GM10248 (cell line): ENCODE measurements at places on chromosomes 7 and 10.
A peak's percentile ranks its signal among the peaks of the same experiment; 100 is the strongest.

DNA sequence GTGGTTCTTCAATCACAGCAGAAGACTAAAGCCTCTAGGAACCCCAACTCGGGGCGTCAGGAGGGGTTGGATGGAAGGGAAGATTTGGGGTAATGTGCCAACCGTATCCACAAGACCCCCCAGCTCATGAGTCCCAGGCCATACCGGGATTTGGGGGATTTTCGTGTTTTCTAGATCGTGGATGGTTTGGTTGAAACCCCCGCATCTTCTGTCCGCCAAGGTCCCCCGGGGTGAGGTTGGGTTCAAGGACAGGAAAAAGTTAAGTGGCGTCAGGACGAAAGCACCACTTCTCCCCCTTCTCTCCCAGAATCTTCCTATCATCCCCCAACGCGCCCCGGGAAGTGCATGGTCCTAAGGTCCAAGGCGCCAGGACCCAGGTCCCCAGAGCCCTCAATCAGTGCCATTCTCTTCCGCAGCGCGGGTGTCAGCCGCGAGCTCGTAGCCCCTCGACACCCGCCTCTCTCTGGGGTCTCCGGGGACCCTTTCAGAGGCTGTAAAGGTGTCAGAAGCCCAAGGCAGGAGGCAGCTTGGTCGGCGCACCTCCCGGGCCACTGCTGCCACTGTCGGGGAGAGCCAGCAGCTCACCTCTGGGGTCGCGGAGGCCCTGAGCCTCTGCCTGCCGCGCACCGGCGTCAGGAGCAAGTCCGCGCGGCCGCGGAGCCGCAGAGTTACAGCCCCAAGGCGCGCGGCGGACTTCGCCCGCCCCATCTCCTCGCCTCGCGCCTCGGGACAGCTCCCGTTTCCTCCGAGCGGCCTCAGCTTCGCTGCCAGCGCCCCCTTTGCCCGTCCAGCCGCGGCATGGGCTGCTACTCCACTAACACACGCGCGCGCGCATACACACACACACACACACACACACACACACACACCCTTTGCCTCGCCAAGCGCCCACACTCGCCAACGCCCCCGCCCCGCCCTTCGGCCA, 1.5 kb downstream of the MKX start:
- peak; percentile 10 for DNase-seq

DNA sequence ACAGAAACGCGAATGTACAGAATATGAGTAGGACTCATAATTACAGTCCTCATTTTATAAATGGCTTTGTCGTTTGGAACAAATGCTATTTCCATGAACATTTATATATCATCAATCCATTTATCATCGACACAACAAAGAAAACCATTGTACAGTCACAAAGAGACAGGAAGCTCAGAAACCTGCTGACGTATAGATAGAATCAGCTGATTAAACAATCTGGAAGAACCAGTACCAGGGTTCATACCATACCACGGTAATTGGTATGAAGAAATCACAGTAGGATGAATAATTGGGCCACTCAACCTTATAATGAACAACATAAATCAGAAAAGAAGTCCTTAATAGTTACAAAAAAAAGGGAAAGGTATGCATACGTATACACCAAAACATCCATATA, 295.0 kb downstream of the PARD3 start:
- no peak for DNase-seq

DNA sequence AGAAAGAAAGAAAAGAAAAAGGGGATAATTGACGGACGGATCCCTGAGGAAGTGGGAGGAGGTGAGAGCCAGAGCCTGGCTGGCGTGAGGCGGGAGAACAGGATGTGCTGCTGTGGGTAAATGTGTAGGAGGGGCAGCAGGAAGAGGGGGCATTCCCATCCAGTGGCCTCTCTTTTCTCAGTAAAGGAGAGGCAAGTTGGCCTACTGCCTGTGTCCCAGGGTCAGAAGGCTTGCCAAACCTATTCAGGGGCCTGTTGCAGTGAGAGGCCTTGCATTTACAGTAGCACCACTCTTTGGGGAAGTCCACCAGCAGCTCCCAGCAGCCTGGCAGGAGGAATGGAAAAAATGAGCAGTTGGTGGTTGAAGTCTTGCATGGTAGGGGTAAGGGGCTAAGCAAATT, 26.6 kb upstream of the ASCC1 start:
- DNase-seq, result no peak

GRCh38 chr7:133904776-133905175, 222.4 kb upstream of the LRGUK start:
- DNase-seq, result no peak

DNA sequence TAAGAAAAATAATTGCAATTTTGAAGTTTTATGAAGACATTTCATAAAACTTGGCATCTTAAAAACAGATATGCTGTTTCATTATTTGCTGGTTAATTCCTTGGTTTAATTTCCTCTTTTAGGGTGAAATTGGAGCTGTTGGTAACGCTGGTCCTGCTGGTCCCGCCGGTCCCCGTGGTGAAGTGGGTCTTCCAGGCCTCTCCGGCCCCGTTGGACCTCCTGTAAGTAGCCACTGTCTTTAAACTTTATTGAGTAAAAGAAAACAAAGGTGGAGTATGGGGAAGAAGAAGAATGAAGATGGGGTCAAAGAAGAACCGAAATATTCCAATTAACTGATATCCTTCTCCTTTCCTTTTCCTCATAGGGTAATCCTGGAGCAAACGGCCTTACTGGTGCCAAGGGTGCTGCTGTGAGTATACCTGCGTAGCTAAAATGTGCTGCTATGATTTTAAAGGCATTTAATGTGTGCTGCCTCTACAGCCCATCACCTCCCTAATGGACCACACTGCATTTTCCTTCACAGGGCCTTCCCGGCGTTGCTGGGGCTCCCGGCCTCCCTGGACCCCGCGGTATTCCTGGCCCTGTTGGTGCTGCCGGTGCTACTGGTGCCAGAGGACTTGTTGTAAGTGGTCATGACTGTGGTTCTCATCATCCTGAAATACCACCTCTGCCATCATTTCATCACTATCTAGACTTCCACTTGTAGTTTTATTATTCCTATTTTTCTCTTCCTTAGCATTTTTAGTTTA, 14.7 kb downstream of the COL1A2 start:
- DNase-seq, result no peak

GRCh38 chr10:46198516-46198915, 88.3 kb upstream of the ANTXRL start:
- no peak for DNase-seq

GRCh38 chr10:7117806-7118674, 292.8 kb downstream of the SFMBT2 start:
- no peak for DNase-seq

GRCh38 chr7:24987331-24987842, 7.4 kb upstream of the OSBPL3 start:
- DNase-seq, result no peak

GRCh38 chr7:123665157-123665556, 9.5 kb downstream of the LMOD2 start:
- DNase-seq, result no peak

- peak; percentile 78 for DNase-seq
Measured at GRCh38 chr10:26737730-26738129, 40.2 kb downstream of the PDSS1 start.

DNA sequence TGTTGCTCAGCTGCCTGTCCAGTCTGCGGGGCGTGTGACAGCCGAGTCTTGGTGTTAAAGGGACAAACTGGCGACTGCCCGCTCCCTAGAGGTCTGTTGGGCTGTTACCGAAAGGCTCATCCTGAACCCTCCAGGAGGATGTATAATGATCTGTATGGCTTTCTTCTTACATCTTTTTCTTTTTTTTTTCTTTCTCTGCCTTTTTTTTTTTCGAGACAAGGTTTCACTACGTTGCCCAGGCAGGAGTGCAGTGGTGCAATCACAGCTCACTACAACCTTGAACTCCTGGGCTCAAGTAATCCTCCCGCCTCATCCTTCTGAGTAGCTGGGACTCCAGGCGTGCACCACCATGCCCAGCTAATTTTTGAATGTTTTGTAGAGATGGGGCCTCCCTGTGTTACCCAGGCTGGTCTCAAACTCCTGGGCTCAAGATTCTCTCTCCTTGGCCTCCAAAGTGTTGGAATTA, 857 bp downstream of the INTS15 start:
- no peak for DNase-seq

GRCh38 chr10:20089879-20090278, 273.6 kb downstream of the PLXDC2 start:
- no peak for DNase-seq

GRCh38 chr7:5005066-5005465, 40.6 kb upstream of the RBAK start:
- no peak for DNase-seq

GRCh38 chr7:36245684-36246299, 92.7 kb downstream of the EEPD1 start:
- no peak for DNase-seq

- peak; percentile 34 for DNase-seq
Measured at GRCh38 chr10:49257154-49257553, 41.8 kb upstream of the C10orf71 start.

- no peak for DNase-seq
Measured at GRCh38 chr10:86423739-86424138, 57.1 kb upstream of the GRID1 start.

- DNase-seq, result no peak
Measured at GRCh38 chr7:116546054-116546453, 21.2 kb downstream of the CAV1 start.

DNA sequence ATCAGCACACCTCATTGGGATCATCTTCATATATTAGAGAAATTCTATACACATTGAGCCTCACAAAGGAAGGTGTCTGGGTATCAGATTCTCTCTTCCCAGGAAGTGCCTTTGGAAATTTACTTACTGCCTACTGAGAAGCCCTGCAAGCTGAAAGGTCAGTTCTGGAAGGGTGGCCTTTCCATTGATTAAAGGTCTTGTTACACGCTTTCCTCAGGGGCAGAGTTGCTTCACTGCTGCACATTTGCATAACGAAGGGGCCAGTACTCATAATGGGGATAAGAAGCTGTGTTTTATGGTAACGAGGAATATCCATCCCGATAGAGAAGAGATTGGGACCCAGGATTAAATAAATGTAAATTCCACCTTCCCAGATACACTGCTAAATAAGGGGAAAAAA, 19.4 kb upstream of the IL15RA start:
- no peak for DNase-seq

DNA sequence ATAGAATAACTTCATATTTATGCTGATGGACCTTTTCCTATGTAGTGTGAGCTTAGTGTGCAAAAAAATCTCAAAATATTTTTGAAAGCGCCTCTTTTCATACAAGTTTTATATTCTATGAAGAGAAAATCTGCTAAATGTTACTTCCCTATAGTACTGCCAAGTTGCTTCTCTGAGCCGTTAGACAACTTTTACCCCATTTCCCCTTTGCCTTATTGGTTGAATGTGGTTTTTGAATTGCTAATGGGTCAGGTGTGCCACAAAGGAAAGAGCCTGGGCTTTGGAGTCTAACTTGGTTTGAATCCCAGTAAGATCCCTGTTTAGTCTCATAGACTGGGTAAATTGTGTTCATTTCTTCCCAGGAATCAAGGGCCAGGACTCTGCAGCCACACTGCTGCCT, 261.5 kb downstream of the SNX10 start:
- no peak for DNase-seq

GRCh38 chr10:120479506-120479905, 22.5 kb downstream of the PLPP4 start:
- no peak for DNase-seq
